ENCODE measurements at places on chromosomes 3 and 15.

- no peak for DNase-seq
These were observed 19.0 kb upstream of the PARP14 start for GRCh38 chr3:122661633-122662032.

DNA sequence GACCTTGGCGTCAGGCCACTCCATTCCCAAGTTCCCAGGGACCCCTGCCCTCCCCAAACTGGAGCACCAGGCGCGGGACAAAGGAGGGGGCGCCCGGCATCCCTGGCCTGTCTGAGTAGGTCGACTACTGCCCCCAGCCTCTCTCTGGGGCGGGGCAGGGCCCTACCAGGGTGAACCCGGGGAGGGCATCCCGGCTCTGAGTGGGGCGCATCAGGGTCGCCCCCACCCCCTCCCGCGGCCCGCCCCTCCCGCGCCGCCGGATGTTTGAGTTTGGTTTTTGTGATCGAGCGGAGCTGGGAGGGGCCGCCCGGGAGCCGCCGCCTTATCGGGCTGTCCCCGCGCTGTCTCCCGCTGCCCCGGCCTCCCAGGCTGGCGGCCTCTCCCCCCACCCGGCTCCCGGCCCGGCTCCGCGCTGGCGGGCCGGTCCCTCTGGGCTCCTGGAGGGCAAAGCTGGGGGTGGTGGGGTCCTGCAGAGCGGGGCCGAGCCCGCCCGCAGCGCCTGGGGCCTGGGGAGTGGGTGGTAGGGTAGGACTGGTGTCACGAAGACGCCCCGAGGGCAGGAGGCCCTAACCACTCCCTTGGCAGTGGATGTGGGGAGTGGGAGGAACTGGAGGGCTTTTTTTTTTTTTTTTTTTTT, 47.2 kb upstream of the SMAD6 start:
- no peak for DNase-seq

GRCh38 chr3:25107918-25108617, 320.0 kb upstream of the RARB start:
- DNase-seq, result no peak

- no peak for DNase-seq
These were observed 15.3 kb upstream of the STRIT1 start for GRCh38 chr3:155308831-155309230.

DNA sequence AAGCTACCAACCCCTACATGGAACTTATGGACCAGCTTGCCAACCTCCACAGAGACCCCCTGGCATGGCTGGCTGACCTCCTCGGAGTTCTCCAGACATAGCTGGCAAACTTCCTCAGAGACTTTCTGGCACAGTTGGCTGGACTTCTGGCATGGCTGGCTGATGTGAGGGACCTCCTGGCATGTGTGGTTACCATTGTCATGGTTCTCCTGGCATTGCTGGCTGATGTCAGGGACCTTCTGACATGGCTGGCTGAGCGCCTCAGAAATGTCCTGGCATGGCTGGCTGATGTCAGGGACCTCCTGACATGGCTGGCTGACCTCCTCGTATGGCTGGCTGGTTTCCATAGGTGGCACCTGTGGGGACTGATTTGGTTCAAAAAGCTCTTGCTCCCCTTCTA, 17.5 kb downstream of the MAP1A start:
- no peak for DNase-seq

DNA sequence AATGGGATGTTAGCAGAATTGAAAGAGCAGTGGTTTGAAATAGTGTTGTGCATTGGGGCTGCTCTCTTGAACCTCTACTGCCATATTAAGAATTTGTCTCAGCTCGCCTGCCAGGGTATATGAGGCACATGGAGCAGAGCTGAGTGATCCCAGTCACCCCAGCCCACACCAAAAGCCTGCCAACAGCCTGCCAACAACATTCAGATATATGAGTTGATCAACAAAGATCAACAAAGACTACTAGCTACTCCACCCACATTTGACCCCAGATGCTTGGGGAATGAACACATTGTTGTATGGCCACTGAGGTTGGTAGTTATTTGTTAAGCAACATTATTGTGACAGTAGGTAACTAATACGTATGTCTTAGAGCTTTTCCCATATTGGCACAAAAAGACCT, 570.9 kb upstream of the IL12A start:
- DNase-seq, result no peak

GRCh38 chr3:16828815-16829214, 55.9 kb upstream of the PLCL2 start:
- DNase-seq, result no peak
